Sciatic nerve (tissue), 2 donors: ENCODE measurements at places on chromosomes 7 and 10.

DNA sequence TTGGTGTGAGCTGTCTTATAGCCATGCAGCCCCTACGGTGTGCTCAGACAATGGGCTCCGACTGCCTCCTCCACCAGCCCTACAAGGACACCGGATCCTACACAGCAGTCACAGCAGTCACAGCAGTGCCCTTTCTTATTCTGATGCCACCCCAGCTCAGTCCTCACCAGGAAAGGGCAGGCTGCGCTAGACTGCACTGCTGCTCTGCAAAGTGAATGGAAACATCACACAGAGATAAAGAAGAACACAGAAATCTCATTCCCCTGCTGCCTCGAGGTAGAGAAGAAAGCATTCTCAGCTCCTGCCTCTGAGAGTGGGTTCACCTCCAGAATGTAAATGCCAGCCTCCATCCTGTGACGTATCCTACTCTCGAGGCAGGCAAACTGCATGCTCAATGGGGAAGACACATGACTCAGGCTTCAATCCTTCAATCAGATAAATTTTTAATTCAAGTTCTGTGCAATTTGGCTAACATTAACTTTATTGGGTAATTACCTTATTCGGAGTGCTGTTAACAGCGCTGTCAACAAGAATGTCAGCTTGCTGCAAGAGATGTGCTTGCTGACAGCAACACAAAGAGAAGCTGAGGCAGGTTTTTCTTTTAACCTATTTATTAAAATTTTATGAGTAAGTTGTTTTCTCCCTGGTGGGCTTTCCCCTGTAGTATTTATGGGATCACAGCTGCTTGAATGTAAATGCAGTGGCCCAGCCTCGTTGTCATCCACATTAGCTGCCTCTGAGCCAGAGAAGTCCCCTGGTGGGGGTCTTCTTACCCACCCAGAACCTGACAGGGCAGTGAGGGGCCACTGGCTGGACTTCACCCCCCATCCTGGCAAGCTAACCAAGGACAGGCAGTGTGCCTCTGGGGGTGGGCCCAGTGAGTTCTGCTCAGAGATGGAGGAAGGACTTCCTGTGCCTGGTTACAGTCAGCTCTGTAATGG is 241.3 kb upstream of the KMT2E start:
- no peak for DNase-seq

GRCh38 chr10:44577533-44577932 is 192.6 kb upstream of the CXCL12 start:
- no peak for DNase-seq

DNA sequence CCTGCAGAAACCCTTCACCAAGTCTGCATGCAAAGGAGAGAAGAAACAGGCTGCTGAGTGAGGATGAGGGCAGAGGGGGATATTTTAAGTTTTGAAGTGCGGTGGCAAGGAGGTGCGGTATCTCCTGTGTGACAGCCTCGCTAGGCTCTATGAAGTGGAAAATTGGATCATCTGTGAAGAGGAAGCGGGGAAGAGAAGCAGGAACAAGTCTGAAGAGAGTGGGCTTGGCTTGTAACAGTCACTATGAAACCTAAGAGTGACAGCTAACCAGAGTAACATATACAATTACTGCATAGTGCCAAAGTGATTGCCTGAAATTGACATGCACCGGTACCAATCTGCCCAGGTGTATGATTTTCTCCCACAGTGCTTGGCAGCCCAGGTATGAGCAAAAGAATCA is 287.5 kb upstream of the KLF14 start:
- no peak for DNase-seq

DNA sequence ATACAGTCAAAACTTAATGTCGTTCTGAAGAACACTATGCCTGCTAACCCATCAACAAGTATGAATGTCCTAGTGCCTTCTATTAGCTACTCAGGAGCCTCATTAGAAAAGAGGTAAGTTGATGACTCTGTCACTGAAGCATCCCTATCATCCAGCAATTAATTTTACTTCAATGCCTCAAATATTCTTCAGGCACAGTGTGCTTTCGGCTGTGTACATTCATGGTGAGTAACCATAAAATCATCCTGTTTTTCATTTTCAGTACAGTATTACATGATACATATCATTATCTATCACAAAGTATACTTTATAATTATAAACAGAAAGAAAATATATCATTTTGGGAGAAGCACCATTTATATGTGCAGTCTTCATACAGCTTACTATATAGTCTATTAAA is 495.5 kb upstream of the ZWINT start:
- no peak for DNase-seq

- DNase-seq: no peak
Observed at GRCh38 chr7:151025924-151026671, 1.8 kb upstream of the ATG9B start.
